ENCODE measurements at places on chromosomes 16 and 17.

DNA sequence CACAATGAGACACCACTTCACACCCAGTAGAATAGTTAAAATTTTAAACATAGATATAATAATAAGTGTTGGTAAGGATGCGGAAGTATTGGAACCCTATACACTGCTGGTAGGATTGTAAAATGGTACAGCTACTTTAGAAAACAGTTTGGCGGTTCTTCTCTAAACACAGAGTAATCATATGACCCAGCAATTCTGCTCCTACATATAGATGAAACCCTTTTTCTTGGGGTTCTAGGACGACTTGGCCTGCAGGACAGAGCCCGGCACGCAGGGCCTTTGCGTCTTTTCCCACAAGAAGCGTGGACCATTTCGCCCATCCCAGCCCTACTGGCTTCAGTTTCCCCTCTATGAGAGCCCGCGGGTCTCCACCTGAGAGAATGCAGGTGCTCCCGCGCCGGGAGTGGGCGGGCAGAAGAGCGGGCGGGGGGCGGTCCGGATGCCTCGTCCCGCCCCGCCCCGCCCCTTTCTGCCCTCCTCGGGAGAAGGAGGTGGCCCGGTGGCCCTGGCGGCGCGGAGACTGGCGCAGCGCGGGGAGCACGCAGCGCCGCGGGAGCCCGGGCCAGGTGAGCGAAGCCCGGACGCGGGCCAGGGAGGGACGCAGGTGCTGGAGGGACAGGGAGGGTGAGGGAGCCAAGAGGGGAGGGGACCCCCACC is at the start of gene SDR42E2:
Gene SDR42E2, plus strand, starts transcription at position 508 of the 657 bp plus-strand sequence. CDS start 3,077 bp downstream, outside the sequence.
- DNase-seq, result no peak

GRCh38 chr17:59754552-59754951 is 47.1 kb downstream of the VMP1 start:
- no peak for DNase-seq

DNA sequence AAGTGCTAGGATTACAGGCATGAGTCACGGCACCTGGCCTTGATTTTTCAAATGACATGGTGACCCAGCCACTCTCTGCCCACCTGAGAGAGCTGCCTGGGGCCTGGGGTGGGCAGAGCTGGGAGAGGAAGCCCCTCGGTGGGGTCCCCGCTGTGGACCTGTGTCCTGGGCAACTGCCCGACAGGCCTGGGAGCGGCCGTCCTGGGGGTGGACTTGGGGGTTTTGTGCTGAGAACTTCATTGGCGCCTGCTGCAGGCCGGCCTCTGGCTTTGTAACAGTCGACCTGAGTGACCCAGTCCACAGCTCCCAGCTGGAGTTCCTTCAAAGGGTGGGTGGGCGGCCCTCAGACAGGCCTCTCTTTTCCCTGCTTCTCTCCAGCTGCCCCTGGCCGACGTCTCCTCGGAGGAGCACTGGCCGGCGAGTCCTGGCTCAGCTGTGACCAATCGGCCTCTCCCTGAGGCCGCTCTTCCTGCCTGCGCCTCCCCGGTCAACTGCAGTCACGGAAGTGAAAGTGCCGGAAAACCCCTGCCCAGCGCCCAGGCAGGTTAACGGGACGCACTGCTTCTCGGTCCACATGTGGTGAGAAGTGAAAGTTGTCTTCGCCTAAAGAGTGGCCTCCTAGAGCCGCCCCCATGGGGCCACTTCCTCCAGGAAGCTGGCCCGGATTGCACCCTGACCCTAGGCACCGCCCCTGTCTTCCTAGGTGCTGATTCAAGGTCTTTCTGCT is 5.5 kb downstream of the CBFA2T3 start:
- DNase-seq, result no peak

DNA sequence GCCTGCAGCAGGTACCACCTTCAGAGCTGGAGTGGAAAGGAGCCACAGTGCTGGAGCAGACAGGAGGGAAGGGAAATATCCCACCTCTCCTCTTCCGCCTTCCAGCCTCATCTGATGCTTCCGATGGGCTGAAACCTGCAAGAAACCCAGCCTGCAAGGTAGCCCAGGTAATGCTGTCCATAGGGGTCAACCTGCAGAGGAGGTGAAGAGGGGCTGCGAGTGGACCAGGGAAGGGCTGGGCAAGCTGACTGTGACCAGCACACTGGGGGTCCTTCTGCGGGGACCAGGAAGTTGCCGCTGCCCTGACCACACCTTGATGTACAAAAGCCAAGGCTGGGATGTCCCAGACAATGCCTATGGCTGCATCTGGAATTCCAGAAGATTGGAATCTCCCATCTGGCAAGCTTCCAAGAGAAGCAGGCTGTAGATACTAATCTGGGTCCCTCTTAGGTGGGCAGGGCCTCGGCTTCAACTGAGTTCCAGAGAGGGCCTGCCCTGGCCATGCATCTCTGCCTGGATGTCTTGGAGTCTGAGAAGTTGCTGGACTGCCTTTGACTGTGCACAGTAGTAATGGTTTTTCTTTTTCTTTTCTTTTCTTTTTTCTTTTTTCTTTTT is 5.8 kb downstream of the FOXL1 start:
- DNase-seq, result no peak

GRCh38 chr17:80967404-80967872 is 24.2 kb upstream of the CHMP6 start:
- no peak for DNase-seq

GRCh38 chr16:29702269-29702668 is 23.3 kb downstream of the QPRT start:
- DNase-seq, result no peak

DNA sequence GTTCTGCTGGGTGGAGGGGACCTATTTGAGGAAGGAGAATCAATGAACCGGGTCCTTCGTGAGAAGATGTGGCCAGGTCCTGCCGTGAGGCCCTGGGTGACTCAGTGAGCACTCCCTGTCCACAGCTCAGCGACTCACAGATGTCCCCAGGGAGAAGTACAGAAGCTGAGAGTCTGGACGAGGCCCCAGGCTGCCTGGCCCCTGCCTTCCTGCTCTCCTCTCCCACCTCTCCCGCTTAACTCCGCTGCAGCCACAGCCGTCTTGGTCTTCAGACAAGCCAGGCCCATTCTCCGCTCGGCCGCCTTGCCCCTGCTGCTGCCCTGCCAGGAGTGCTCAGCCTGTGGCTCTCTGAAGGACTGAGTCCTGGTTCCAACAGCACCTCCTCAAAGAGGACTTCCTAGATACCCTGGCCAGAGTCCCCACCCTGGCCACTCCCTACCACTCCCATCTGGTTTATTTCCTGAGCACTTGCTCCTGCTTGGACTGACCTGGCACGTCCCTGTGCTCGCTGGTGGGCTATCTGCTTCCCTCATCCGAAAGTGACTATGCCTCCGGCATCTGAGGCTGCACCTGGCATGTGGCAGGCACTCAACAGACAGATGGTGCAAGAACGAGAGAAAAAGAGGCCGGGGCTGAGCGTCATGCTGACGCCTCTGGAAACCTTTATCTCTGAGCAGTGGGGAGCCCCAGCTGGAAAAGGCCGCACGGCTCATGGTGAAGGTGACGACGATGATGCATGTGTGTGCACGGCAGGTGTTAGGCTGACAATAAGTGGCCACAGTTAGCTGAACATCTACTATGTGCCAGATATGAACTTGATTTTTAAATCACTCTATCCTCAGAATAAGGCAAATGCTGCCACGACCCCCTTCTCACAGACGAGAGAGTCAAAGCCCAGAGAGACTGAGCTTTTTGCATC is 9.2 kb upstream of the TNFRSF13B start:
- DNase-seq, result no peak

DNA sequence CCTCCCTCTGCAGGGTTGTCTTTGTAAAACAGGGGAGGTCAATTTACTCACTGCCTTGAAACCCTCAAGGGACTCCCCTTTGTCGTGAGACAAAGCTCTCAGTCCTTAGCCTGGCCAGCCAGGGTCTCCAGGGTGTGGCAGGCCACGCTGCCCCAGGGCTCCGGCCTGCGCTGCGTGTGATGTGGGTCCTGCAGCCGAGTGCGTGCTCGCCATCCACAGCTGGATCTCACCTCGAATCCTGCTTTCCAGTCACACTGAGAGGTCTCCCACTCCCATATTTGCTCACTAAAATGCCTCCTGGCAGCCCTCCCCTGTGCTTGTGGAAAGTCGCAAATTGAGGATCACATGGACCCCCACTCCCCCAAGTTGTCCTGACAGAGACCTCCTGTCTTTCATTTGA is 10.0 kb upstream of the CLEC18C start:
- no peak for DNase-seq

- no peak for DNase-seq
Observed at GRCh38 chr16:29736112-29736511, 9.7 kb downstream of the C16orf54 start.

DNA sequence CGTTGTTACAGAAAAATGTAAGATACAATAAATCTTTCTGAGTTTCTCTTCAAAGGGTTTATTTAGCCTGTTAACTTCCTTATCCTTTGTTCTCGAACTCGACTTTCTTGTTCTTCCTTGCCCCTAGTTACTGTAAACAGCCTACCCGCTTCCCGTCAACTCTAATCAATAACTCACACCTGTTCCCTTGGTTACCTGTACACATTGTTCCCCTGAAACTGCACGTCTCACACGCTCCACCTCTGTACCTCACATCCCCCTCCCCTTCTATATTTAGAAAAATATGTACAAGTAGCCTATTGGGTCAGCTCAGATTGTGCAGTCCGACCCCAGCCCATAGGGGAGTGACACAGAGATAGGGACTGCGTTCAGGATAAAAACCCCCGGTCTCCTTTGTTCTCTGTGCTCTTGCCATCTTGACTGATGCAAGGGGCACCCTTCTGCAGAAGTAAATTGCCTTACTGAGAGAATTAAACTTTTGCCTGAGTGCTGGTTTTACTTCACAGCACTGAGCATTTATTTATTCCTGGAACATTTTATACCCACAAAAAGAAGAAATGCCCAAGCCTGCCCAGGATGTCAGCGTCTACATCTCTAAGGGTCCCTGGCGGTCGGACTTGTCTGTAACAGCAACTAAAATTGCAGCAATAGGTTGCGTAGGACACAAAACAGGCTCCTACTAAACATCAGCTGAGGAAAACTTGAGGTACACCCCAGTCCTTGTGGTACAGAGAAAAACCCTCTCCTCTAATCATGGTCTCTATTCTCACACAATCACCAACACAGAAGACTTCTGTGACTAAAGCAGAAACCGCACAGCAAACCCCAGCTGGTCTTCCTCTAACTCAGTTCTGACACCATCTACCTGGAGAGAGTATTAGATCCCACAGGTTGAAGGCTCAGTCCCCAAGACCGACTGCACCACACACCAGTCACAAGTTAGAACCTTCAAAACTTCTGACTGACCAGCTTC is 11.3 kb downstream of the WDR45B start:
- no peak for DNase-seq

DNA sequence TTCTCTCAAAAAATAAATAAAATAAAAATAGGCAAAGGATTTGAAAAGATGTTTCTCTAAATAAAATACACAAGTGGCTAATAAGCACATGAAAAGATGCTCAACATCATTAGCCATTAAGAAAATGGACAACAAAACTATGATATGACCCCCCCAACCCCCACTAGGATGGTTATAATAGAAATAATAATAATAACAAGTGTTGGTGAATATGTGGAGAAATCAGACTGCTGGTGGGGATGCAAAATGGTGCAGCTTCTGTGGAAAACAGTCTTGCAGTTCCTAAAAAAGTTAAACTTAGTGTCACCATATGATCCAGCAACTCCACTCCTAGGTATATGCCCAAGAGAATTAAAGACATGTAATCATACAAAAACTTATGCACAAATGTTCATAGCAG is 9.0 kb upstream of the MYCBPAP start:
- no peak for DNase-seq

- DNase-seq, result no peak
Observed at GRCh38 chr16:11715246-11715947, 27.3 kb downstream of the TXNDC11 start.

GRCh38 chr16:70427786-70428177 is 11.1 kb downstream of the ST3GAL2 start:
- no peak for DNase-seq

DNA sequence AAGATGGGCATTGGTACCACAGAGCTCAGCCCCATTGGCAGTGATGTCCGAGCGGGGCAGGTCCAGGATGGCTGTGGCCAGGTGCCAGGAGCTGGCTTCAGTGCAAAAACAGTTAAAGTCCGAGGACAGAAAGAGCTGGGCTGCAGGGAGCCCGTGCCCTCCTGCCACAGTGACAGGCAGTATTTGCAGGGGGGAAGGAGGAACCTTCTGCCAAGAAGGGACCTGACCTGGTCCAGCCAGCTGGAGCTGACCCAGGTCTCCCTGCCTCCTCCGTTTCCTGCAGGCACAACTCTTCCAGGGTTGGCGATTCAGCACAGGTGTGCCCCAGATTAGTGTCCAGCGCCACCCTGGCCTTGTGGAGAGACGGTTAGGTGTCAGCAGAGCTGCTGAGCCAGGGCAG is 199.0 kb downstream of the ENGASE start:
- DNase-seq, result no peak

DNA sequence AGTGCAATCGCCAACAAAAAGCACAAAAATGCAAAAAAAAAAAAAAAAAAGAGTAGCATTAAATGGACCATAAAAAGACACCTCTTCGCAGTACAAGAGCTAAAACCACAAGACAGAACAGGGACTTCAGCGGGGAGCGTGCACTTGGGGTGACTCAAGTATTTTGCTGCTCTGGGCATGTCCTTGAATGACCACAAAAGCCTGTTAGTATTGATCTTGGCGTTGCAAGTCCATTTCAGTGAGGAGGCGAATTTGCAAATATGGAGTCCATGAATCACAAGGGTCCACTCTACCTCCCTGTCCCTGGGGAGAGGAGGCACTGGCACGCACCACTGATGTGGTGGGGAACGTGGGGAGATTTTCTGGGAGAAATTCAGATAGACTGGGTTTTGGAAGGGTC is 78.9 kb downstream of the CNGB1 start:
- DNase-seq, result no peak

DNA sequence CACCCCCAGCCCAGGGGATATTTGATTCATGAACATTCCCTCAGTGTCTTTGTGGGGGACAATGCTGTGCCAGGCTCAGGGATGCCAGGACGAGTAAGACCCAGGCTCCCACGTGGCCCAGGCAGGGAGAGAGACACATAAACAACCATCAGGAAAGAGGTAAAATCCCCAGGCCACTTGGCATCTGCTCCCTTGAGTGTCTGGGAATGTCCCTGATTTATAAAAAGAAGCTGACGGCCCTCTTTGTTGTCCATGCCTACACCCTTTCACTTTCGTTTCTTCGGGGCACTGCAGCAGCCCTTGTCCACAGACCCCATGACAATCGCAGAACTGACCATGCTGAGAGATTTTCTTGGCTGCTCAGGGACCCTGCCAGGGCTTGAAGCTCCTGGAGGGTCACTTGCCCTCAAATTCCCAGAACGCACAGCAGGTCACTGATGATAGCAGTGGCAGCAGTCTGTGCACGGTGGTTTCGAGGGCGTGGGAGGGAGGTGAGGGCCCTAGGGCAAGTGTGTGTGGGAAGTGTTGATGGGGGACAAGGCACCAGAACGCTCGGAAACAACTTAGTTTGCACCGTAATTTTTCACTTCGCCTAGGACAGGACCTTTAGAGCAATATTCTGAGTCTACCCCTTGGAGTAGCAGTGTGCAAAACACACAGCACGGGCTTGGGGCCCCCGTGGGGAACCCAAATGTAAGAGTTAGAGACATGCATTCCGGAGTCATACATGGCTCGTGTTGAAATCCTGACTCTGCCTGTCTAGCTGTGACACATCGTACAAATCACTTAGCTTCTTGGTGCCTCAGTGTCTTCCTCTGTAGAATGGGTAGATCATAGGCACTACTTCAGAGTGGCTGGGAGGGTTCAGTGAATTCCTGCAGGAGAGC is 4.7 kb downstream of the NOD2 start:
- no peak for DNase-seq

GRCh38 chr17:17892009-17892408 is 55.2 kb upstream of the SREBF1 start:
- DNase-seq, result no peak
